ENCODE measurements at places on chromosomes 1 and 21.

- peak; percentile 96 for DNase-seq
Measured at GRCh38 chr1:112715264-112716053, at the start of gene PPM1J. TSS of gene PPM1J (minus strand) at chr1:112715332. CDS start at chr1:112715301, 31 bp downstream.

DNA sequence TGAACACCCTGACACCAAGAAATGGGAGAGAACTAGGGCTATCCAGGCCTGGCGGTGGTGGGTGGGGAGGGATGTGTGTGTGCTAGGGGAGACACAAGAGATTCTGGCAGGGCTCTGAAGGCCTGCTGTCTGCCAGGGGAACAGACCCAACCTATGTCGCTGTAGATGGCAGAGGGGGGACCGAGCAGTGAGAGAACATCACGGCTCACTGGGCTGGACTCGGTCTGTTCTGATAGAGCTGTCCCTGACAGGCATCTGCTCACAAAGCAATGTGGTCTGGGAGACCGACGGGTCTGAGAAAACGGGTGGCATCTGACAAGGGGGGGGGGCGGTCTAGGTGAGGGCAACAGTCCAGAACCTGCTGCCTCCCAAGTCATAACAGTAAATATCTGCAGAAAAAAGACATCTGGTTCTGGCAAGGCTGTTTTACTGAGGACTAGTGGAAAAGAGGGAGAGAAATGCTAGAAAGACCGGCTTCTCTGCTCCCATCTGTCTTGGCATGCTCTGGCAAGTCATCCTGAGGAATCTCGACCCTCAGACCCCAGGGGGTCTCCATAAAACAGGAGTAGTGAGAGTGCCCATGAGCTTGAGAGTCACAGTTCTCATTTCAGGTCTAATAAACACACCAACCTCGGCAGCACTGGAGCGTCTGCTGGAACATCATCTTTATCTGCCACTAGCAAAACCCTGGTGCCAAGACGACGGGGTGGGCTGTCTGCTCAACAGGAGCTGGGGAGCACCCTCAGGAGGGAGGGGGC is 36.5 kb downstream of the SLC66A1 start:
- DNase-seq = no peak

DNA sequence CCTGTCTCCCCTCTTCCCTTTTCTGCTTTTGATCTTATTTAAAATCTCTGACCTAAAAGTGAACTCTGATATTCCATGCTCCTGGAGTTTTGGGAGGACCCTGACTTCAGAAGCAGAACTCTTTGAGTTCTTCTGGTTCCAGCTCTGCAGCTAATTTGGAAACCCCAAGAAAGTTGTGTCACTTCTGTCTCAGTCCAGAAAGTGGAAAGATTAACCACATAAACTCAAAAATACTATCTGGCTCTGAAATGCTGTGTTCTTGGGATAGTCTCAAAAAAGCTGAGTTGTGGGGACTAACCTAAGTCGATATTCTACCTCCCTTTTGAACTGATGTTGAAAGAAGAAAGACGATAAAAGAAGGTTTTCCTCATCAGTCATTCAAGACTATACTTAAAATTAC is 59.8 kb downstream of the ITPKB start:
- no peak for DNase-seq

DNA sequence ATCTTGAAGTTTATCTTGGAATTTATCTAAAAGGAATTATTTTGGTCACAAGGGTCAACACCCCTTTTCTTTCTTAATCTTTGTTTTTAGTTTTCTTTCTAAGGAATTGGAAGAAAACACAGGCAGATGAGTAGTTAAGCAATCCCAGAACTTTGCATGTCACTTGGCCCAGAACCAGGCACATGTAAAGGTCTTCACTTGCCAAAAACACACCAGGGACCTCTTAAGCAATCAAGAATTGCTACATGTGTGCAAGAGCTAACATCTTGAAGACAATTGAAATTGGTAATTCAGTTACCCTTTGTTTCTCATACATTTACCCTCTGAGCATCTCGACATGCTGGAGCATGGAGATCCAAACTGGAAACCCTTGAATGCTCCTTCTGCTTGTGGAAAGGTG is 114.2 kb downstream of the ZC3H11B start:
- DNase-seq = no peak

GRCh38 chr1:32622806-32623681 is 27.3 kb downstream of the ZBTB8OS start:
- DNase-seq = peak; percentile 24

DNA sequence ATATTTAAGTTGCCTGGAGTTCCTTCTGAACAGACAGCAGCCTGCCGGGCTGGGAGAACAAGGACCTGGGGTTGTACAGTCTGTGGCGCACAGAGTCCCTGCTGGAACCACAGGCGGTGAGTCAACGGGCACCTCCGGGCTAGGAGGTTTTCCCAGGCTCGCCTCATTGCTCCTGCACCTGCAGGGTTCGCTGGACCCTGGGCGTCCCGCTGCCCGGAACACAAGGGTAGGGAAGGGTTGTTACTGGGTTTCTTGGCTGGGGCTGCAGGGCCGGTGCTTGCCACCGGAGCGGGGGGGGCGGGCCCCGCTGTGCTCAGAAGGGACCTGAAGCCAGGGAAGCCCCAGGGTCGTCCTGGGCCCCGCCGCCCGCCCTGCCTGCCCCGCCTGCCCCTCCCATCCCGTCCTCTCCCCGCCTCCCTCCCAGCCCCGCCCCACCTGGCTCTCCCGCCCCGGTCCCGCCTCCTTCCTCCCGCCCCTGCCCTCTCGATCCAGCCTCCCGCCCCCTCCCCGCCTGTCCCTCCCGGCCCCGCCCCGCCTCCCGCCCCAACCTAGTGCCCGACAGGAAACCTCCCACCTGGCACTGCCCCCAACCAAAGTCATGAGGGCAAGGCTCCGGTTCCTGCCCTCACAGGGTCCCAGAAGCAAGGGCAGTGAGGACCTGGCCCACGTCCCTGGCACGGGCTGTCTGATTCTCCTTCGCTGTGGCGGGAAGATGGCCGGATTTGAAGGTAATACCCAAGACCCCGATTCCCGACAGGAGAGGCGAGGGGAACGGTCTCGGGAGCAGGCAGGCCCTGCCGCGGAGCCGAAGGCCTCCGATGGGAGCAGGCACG is 6.8 kb downstream of the JMJD4 start:
- peak; percentile 76 for DNase-seq

GRCh38 chr21:35231090-35231489 is 182.0 kb upstream of the RUNX1 start:
- no peak for DNase-seq

GRCh38 chr1:48649880-48650279 is 126.8 kb downstream of the BEND5 start:
- DNase-seq = no peak

DNA sequence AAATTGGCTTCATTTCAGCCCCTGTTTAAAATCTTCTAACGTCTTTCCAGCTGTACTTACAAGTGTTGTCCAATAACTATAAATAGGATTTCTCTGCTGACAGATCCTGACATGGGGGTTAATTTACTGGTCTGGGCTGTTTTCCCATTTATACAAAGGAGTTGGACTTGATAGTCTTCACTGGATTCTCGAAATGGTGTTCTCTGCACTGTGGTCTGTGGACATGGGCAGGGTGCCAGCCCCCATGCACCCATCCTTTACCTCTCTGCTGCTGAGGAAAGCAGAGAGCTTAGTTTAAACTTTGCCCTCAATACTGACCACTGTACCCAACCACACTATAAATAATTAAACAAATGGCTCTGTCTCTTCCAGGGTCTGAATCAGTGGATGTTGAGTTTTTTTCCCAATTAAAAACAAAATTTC is 5.2 kb downstream of the DIO1 start:
- no peak for DNase-seq

GRCh38 chr1:59163268-59164092 is 133.4 kb upstream of the FGGY start:
- no peak for DNase-seq

GRCh38 chr1:914131-914890 is 9.4 kb upstream of the SAMD11 start:
- peak; percentile 1 for DNase-seq

- no peak for DNase-seq
Measured at GRCh38 chr1:183094351-183094750, 71.1 kb downstream of the LAMC1 start.

DNA sequence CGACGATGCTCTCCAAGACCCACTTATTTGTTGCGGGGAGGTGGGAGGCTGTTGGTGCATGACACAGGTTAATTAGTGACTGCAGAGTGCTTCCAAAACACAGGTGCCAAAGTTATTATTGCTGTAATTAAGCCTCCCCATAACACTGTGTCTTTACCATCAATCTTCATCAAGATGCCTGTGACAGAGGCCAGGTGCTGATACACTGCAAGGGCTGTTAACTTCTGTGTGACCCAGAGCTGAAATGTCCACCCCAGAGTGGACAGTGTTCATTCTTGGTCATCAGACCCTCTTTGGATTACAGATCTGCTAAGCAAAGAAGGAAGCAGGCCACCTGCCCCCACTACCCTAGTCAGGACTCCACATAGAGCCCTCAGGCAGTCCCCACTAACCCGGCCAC is 55.5 kb downstream of the CAPN8 start:
- DNase-seq = no peak

DNA sequence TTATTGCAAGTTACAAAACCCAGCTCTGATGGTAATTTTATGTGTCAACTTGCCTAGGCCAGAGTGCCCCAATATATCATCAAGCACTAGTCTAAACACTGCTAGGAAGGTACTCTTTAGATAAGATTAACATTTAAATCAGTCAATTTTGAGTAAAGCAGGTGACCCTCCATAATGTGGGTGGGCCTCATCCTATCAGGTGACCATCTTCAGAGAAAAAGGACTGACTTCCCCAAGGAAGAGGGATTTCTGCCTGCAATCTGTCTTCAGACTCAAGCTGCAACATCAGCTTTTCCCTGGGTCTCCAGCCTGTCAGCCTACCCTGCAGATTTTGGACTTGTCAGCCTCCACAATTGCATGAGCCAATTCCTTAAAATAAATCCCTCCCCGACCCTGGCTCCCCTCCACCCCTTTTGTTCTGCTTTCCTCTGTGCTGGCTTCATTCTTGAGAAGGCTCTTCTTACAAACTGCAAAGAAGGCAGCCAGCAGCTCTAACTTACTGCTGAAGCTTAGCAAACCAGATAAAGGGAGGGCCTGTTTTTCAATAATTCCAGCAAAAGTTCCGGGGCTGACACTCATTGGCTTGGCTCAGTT is 56.4 kb upstream of the RUNX3 start:
- no peak for DNase-seq

DNA sequence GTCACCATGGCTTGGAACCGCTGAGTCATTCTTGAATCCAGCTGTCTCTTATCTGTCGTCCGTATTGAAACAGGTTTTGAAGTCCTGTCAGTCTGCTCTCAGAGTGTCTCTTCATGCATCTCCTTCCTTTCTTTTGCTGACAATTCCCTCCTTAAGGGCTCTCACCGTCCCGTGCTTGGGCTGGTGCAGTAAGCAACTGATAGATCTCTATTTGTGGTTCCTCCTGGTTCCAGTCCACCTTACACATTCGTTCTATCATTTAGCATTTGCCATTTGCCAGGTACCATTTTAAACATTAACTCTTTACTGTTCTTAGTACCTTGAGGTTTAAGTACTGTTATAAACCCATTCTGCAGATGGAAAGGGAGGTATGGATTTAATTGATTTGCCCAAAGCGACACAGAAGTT is 88.9 kb downstream of the DYRK1A start:
- no peak for DNase-seq

DNA sequence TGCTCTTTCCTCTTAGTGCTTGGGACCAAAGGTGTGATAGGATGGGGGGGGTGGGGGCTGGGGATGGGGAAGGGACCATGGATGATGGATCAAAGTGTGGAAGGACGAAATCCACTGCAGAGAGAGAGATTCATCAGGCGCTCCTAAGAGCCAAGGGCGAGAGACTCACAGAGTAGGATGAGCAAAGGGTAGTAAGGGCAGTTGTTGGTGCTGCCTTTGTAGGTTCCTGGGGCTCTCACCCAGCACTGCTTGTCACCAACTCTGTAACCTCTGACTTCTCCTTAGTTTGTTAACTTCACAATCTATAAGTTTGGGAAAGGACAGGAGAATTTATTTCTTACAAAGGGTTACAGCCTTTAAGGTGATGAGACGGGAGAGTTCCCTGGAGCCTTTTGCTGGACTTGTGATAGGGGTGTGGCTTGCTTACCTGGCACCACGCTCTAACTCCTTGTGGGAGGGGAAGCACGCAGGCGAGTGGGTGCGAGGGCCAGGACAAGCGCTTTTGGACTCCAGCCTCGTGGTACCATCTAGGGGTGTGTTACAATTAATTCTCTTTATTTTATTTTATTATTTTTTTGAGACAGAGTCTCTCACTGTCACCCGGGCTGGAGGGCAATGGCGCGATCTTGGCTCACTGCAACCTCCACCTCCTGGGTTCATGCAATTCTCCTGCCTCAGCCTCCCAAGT is 1.6 kb upstream of the PDXK start:
- no peak for DNase-seq

DNA sequence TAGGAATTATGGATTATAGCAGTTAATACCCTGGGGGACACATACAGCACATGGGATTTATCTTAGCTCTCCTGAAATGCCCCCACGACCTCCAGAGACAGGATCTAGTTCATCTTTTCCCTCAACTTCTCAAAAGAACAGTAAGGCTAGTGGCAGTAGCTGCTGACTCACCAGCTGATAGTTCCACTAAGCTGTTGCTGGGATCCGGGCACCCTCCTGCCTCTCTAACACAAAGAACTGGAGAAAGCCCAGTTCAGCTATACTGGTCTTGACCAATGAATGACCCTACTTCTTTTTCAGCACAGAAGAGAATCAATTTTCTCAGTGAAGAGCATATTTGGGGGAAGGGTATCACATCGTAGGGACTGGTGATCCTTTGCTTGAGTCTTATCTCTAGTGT is 84.1 kb downstream of the PGBD5 start:
- no peak for DNase-seq

DNA sequence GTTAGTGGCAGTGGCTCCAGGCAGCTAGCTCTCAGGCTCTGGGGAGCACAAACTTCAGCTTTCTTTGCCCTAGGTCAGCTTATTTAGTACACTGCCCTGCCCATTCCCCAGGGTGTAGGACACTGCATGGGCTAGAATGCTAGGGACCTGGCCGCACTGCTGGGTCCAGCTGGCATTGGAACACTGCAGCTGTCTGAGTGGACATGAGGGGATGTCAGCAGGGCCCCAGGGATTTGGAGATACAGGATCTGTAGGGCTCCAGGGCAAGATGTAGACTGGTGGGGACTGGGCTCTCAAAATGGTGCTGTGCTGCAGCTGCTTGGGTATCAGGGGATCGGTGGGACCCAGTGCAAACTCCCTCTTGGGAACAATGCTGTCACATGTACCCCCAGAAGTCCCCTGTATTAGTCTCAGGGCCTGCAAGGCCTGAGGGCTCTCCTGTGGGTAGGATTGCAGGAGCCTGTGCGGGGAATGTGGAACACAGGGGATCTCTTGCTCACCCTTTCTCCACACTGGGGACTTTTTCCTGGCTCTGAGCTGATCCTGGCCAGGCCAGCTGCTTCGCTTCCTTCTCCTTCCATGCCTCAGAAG is 25.2 kb upstream of the TTC22 start:
- no peak for DNase-seq

- DNase-seq = peak; percentile 2
Measured at GRCh38 chr1:225446595-225446960, 18.7 kb upstream of the LBR start.

Data from stimulated activated naive CD8-positive, alpha-beta T cell treated with anti-CD3 and anti-CD28 coated beads, Interleukin-15, Interleukin-2, amounts not matched to agents 100 U/mL and 50 U/mL, for 24 hours (primary cell).